HEK293T (cell line): ENCODE measurements at places on chromosomes 6 and 20.

DNA sequence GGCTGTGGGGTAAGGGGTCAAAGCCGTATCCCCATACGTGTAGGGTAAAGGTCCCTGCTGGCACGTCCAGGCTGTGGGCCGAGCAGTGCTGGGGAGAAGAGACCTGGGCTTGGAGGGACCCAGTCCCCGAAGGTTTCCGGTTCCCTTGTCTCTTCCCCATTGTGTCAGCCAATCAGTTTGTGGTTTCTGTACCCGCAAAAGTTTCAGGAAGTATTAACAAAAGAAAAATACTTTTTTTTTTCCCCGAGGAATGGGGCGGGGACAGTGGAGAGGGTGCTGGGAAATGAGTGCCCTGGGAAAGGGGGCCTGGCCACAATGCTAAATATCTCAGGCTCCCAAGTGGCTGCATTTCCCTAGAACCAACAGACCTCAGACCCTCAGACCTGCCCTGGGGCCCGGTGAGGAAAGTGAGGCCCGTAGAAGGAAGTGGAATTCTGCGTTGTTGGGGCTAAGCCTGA lies 15.2 kb upstream of the AMD1 start:
- DNase-seq, result no peak

DNA sequence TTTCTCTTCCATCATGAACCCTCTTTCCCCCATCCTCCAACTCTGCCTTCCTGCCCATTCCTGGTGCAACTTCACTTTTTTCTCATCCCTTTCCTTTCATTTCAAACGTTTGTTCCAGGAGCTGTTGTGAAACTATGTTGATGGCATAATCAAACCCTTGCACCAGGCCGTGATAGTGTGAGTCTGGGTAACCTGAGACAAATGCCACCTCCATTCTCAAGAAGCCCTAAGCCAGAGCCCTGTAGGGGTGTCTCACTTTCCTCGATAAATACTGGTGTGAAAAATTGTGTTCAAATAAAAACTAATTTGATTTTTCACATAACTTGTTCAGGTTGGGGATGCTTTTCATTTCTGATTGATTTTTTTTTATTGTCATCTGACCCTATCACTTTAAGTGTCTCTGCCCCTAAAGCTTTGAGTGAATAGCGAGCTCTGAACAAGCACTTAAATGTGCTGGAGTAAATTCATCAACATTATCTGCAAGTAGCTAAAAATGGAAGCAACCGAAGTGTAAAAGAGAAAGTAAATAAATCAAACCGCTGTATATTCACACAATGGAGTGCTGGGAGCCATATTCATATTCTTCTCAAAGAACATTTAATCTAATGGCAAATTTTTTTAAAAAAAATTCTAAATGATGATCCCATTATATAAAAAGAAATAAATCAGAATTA lies 303.1 kb upstream of the CDYL start:
- no peak for DNase-seq

DNA sequence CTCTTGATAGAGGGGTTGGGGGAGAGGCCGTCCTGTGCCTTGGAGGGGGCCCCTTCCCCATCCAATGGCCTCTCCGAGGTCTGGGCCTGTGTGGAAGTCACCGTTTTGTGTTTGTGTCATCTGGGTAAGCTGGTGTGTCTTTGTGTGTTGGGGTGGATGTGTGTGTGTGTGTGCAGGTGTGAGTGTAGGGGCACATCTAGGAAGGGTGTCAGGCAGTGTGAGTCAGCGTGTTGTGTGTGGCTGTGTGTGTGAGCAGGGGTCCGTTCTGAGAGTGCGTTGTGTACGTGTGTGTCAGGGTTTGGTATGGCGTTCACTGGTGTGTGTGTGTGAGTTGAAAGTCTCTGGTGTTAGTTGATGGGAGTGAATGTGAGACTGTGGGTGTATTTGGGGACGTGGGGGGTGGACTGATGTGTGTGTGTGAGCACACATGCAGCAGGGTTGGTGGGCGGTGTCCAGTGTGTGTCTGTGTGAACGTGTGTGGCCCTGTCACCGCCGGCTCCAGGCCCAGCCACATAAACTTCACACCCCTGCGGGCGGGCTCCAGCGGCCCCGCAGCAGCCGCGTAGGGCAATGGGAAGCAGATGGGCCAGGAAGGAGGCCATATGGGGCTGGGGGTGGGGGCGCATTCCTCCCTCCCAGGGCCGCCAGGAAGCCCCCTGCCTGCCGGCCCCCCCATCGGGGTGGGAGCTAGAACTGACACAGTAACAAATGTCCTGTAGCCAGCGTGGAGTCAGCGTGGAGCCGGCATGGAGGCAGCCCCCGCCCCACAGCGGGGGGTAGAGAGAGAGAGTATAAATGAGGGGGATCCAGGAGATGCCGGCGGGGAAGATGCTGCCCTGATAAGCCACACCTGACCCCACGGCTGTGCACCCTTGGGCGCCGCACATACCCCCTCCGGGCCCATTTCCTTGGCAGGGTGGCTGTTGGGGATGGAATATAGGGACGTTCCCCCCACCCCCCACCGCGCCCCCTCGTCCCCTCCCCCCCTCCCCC lies 32.1 kb downstream of the SNAI1 start:
- no peak for DNase-seq

DNA sequence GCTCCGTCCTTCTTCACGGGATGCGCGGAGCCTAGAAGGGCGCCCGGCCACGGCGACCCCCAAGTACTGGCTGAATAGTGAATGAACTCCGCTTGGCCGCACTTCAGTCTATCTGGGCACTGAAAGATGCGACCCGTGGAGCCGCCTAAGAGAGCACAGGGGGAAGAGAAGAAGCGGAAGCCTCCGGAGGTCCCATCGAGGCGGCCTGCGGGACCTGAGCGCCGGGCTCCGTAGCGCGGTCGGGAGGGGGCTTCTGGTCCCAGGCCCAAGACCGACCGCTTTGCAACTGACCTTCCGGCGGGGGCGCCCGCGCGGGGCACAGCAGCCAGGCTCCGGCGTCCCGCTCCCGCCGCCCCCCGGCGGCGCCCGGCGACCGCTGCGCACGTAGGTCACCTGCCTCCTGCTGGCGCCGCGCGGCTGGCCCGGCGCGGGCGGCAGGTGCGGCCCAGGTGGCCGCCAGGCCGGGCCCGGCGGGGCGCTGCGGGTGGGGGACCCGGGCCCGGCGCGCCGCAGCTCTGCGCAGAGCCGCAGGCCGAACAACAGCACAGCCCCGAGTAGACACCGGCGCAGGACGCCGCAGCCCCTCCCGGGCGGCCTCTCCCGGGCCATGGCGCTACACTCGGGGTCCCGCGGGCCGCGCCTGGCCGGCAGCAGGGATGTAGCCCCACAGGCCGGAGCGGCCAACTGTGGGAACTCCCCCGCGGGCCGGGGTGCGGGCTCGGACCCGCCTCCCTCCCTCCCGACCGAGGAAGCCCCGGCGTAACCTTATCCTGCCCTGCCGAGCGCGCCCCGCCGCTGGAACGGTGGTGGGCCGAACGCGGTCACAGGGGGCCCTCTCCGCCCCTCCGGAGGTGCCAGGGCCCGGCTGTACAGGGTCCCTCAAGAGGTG lies at the start of gene METTL24:
METTL24 (minus strand) TSS at position 686 of the 889 bp plus-strand sequence; CDS start at position 609, 77 bp downstream.
- peak; percentile 69 for DNase-seq

- DNase-seq, result no peak
Observed at GRCh38 chr20:3383878-3384495, 23.5 kb downstream of the DNAAF9 start.

DNA sequence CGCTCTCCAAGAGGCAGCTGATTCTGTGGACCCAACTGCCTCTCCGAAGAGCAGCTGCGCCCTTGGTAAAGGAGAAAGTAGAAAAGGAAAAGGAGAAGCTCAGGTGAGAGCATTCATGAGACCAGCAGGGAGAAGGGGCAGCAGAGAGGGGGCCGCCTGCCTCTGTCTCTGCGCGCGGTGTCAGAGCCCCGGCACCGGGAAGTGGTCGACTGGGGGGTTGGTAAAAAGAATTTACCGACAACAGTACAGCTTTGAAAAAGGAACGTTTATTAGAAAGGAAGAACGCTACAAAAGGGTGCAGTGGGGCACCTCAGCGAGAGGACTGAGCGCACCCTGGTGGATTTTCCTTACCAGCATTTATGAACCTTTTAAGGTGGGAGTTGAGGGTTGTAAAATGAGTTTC lies 61.9 kb downstream of the GPR6 start:
- DNase-seq, result no peak

- DNase-seq, result no peak
Observed at GRCh38 chr6:148416330-148416965, 73.8 kb downstream of the SASH1 start.

DNA sequence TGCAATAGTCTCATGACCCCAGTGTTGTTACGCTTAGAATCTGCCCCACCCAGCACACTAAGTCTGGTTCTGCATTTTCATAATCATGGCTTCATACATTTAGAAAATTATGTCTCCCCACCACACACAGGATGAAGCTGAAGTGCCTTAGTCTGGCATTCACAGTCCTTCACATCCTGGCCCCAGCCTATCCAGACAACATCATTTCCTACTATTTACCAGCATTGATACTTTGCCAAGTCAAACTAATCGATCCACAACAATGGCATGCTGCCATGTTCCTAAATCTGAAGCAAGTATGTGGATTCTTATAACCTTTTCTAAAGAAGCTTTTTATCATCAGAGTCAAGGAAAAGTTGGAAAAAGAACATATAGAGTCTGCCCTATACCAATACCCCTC lies 132.4 kb upstream of the FBXL4 start:
- DNase-seq, result no peak
